ENCODE measurements at places on chromosomes 16 and 17. TPM values are rescaled to one million over a fixed set of nuclear protein-coding genes. Genes with fewer than 3 reads are reported as not detected.

The COPS3 gene
- 90.5 TPM for polyA plus RNA-seq

The TMIGD1 gene
- polyA plus RNA-seq, result 0.78 TPM

The RHBDL1 gene
- polyA plus RNA-seq, result 1.7 TPM

The SLC16A6 gene
- 0.86 TPM for polyA plus RNA-seq

The KREMEN2 gene
- 1.4 TPM for polyA plus RNA-seq

The SPEM2 gene
- not detected for polyA plus RNA-seq

The CHST5 gene
- polyA plus RNA-seq, result 1.1 TPM

The KRTAP17-1 gene
- polyA plus RNA-seq, result not detected

The IRX3 gene
- polyA plus RNA-seq, result 20.1 TPM

The TSNAXIP1 gene
- polyA plus RNA-seq, result 7.8 TPM

The CDH16 gene
- 221 TPM for polyA plus RNA-seq

The ST3GAL2 gene
- 22.7 TPM for polyA plus RNA-seq

The MT1A gene
- polyA plus RNA-seq, result not detected

The RRAD gene
- 3.7 TPM for polyA plus RNA-seq

The ABCC12 gene
- polyA plus RNA-seq, result 0.13 TPM

The UTP18 gene
- 59.0 TPM for polyA plus RNA-seq

The DRC3 gene
- polyA plus RNA-seq, result 26.9 TPM

The NCBP3 gene
- 116 TPM for polyA plus RNA-seq

The SLC5A11 gene
- polyA plus RNA-seq, result 5.6 TPM

The SP6 gene
- polyA plus RNA-seq, result 2.7 TPM

The ZNF785 gene
- polyA plus RNA-seq, result 30.0 TPM

The ABCA9 gene
- 4.2 TPM for polyA plus RNA-seq

The HP gene
- polyA plus RNA-seq, result 0.27 TPM

The TPSG1 gene
- 0.85 TPM for polyA plus RNA-seq

The TNFSF13 gene
- 13.2 TPM for polyA plus RNA-seq

The TEKT1 gene
- polyA plus RNA-seq, result 0.62 TPM

The RNF112 gene
- 1.3 TPM for polyA plus RNA-seq

The TBC1D3H gene
- polyA plus RNA-seq, result not detected

The PRSS21 gene
- polyA plus RNA-seq, result 0.22 TPM

The MYH1 gene
- polyA plus RNA-seq, result 0.05 TPM

The MC1R gene
- polyA plus RNA-seq, result 4.9 TPM

The KRT9 gene
- not detected for polyA plus RNA-seq

The KLHL10 gene
- polyA plus RNA-seq, result 0.50 TPM

The PABPN1L gene
- not detected for polyA plus RNA-seq

The DPEP2 gene
- 1.2 TPM for polyA plus RNA-seq

The CTRL gene
- polyA plus RNA-seq, result 8.0 TPM

The IGF2BP1 gene
- polyA plus RNA-seq, result 32.9 TPM

The MEOX1 gene
- 15.5 TPM for polyA plus RNA-seq

The RNF222 gene
- 0.07 TPM for polyA plus RNA-seq

The MBTD1 gene
- 64.1 TPM for polyA plus RNA-seq

The PMP22 gene
- 55.4 TPM for polyA plus RNA-seq

The CRISPLD2 gene
- polyA plus RNA-seq, result 6.1 TPM

The DNAH2 gene
- 0.52 TPM for polyA plus RNA-seq

The PRAC2 gene
- not detected for polyA plus RNA-seq
